ENCODE measurements at places on chromosomes 16 and 17. TPM values are rescaled to one million over a fixed set of nuclear protein-coding genes. Genes with fewer than 3 reads are reported as not detected.

Gene CD300A
- 1.6 TPM for polyA plus RNA-seq

Gene CCL4
- 1.8 TPM for polyA plus RNA-seq

Gene GNGT2
- polyA plus RNA-seq, result 0.86 TPM

Gene TBC1D3H
- not detected for polyA plus RNA-seq

Gene NOXO1
- 2.7 TPM for polyA plus RNA-seq
